ENCODE measurements at places on chromosomes 12 and 14.

- DNase-seq, result no peak
Measured at GRCh38 chr14:95226801-95227200, 69.5 kb upstream of the DICER1 start.

- DNase-seq, result no peak
Measured at GRCh38 chr14:94971750-94972149, 185.6 kb downstream of the DICER1 start.

- peak; percentile 8 for DNase-seq
Measured at GRCh38 chr14:69152181-69152901, 578 bp downstream of the DCAF5 start.

GRCh38 chr12:115013236-115013981 is 329.4 kb upstream of the TBX3 start:
- DNase-seq, result no peak

- no peak for DNase-seq
Measured at GRCh38 chr14:60508363-60508706, 611 bp upstream of the SIX6 start.

- no peak for DNase-seq
Measured at GRCh38 chr12:51028126-51028812, 2.1 kb upstream of the SLC11A2 start.

DNA sequence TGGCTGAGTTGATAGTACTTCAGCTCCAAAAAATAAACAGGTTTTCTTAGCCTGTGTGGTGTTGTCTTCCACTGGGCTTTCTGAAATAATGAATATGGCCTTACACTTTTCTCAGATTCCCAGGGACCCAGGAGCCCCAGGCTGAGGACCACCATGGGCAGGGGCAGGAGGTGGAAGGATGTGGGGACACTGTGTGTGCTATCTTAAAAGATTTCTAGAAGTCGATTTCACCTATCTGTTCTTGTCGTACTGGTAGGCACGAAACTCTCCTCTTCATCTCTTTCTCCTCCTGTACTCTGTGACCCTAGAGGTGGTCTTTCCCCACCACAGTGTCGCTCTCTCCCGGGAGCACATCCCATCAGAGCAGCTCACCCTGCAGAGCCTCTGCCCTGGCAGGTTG is 107.7 kb upstream of the FKBP4 start:
- DNase-seq, result no peak

- no peak for DNase-seq
Measured at GRCh38 chr12:98594050-98594835, 757 bp downstream of the SLC25A3 start.

- peak; percentile 23 for DNase-seq
Measured at GRCh38 chr14:89621009-89621421, 204.0 kb upstream of the FOXN3 start.

GRCh38 chr14:66293533-66294105 is 192.6 kb upstream of the CCDC196 start:
- no peak for DNase-seq

DNA sequence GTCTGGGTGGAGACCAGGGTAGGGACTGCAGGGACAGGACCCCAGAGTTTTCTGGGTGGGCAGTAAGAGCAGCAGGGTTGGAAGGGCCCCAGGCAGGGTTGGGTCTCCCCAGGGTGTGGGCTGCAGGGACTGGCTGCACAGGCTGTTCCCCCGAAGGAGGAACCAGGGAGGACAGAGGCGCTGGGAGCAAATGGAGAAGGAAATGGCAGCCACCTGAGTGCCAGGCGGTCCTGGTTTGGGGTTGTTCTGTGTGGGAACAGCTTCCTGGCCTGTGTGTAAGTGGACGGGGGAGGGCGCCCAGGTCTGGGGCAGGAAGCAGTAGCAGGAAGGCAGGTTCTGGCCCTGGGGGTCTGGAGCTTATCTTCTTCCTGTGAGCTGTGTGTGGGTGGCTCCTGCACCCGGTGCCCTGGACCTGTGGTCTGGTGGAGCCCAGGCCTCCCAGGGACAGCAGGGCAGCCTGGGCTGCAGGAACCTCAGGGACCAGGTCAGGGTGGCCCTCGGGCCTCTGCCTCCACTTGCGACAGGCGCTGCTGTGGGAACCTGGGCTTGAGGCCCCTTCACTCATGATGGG is 372.8 kb downstream of the TMEM121 start:
- DNase-seq, result no peak

- no peak for DNase-seq
Measured at GRCh38 chr12:82504409-82504808, 146.1 kb downstream of the METTL25 start.

GRCh38 chr12:126355346-126355745 is 1290.1 kb downstream of the AACS start:
- DNase-seq, result no peak

DNA sequence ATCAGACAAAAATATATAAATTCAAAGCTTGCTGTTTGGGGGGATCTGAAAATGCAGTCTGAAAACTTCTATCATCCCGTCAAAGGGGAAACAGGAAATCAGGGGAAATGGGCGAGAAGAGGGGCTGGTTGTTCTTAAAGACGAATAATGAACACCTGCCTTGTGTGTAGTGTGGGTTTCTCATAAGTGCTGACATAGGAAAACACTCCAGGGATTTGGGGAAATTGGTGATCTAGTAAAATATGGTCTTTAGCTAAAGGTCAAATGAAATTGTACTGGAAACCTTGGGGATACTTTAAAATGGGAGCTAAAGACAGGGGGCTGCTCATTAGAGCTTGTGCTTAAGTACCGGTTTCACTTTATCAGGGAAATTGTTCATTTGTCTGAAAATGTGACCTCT is 39.6 kb upstream of the PIK3C2G start:
- DNase-seq, result no peak

DNA sequence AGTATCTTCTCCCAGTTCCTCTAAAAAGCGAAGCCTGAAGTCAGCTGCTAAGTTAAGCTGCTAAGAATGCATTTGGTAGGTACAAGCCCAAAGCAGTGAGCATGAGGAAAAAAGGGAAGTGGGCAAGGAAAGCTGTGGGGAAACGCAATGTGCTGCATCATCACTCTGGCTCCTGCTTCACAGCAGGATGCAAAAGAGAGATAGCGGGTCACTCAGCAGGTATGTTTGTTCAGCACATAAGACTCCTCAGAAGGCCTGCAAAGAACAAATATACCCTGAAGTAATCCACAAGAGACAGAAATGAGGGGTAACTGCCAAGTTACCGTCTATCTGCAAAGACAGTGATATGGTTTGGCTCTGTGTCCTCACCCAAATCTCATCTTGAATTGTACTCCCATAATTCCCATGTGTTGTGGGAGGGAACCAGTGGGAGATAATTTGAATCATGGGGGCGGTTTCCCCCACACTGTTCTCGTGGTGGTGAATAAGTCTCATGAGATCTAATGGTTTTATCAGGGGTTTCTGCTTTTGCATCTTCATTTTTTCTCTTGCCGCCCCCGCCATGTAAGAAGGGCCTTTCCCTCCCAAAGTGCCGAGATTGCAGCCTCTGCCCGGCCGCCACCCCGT is 127.4 kb upstream of the EGLN3 start:
- no peak for DNase-seq

DNA sequence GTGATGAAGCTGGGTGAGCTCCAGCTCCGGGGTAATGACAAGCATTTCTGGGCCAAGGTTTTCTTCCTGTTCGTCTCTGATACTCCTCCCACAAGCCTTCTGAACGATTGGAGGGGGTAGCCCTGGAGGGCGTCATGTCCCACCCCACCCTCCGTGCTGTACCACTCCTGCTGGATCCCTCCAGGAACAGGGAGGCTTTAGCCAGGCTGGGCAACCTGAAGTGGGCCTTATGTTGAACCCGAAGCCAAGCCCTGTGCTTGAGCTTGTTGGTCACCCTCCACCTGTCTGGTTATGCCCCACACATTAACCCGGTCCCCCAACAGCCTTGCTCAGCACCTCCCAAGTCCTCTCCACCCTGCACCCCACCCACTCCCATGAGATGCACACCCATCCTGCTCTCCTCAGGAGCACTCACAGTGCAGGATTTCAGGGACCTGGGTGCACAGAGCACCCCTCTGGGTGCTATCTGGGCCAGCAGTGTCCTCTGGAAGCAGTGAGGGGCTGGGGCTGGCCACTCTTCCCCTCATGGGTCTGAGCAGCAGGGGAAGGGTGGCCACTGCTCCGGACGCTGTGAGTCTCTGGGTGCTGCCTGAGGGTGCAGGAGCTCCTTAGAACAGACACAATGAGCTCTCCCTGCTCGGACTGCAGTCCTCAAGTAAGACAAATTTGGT is 6.8 kb upstream of the KRT83 start:
- no peak for DNase-seq

- no peak for DNase-seq
Measured at GRCh38 chr14:105165761-105166485, 2.7 kb downstream of the JAG2 start.

GRCh38 chr12:85325442-85325841 is 45.4 kb downstream of the ALX1 start:
- no peak for DNase-seq

GRCh38 chr12:82474798-82475184 is 116.5 kb downstream of the METTL25 start:
- no peak for DNase-seq

DNA sequence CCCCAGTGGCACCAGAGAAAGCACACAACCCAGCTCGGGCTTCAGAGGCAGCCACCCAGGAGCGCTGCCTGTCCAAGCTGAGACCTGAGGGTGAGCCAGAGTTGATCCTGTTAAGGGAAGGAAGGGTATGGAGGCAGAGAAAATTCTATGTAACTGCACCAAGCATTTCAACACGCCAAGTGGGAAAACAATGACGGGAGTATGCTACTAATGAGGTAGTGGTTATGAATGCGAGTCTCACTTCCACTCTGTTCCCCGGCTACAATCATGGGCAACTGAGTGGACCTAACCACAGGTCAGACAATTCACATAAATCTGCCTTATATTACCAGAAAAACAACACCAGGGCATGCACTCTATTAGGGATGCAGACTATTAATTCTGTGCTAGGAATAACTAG is 9.9 kb downstream of the ATG14 start:
- DNase-seq, result no peak

GRCh38 chr12:51591016-51591901 is at the start of gene SCN8A:
SCN8A (plus strand) TSS chr12:51591233; CDS start chr12:51662818, 71,585 bp downstream.
- peak; percentile 11 for DNase-seq

DNA sequence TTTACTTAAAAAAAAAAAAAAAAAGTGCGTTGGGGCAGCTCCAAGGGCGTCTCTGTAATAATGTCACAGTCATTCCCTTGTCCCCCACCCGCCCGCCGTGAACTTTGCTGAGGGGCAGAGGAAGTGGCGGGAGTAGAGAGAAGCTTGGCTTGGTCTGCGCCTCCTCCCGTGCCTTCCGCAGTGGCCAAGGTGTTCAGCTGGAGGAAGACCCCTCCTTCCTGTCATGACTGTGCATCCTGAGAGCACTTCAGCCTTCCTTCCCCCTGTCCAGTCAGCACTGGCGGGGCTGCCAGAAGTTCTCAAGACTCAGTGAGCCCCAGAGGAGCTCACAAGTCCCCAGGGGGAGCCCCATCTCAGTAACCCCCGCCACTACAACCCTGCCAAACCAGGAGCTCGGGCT is 32.2 kb downstream of the AACS start:
- DNase-seq, result no peak

DNA sequence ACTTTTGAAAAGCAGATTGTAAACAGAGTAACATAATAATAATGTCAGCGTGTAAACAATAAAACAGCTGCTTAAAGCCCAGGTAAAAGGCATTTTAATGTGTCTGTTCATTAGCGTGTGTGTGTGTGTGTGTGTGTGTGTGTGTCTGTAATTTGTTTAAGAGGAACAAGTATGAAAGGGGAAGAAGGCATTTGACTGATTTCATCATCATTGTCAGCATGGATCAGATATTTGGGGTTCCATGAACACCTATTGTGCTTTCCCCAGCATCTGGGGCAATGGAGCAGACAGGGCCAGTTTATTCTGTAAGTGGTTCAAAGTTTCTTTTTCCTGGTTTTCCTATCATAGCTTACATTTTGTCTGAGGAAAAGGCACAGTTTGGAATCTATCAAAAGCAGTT is 28.9 kb downstream of the SLC25A21 start:
- no peak for DNase-seq

GRCh38 chr14:61559641-61560201 is 135.6 kb upstream of the HIF1A start:
- DNase-seq, result no peak

Data from activated naive CD8-positive, alpha-beta T cell treated with anti-CD3 and anti-CD28 coated beads, Interleukin-2, amount 50 U/mL, for 16 hours (primary cell).